Melanocyte of skin (primary cell): ENCODE measurements at places on chromosomes 12 and 14. TPM values are rescaled to one million over a fixed set of nuclear protein-coding genes. Genes with fewer than 3 reads are reported as not detected.

REP15 gene
- total RNA-seq, result 1.0 and 2.5 TPM in 2 replicates

DMAC2L gene
- 5.5 and 11.6 TPM in 2 replicates for total RNA-seq

TRMT61A gene
- 8.0 and 12.0 TPM in 2 replicates for total RNA-seq

GPR137C gene
- total RNA-seq, result 0.31 and 0.33 TPM in 2 replicates

AQP6 gene
- not detected in 2 replicates for total RNA-seq

ARMH4 gene
- total RNA-seq, result 1.5 TPM in 1 of 2 replicates, not detected in the other
